ENCODE measurements at places on chromosomes 12 and 14. TPM values are rescaled to one million over a fixed set of nuclear protein-coding genes. Genes with fewer than 3 reads are reported as not detected.

DNA sequence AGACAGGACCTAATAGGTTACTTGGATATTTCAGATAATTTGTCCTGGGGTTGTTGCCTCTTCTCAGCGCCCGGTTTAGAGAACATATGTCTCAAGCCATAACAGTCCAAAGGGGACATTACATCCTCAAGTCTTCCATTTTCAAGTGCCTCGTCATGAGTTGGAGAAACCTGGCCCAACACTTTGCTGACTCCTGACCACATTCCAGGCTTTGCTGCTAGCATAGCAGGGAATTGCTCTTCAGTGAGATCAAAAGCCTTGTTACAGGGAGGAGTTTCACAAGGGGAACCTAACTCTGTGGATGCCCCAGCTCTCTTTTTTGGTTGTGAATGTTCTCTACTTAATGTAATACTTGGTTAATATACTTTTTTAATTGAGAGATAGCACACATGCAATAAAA lies 8.2 kb upstream of the MMP19 start:
- no peak for DNase-seq

- DNase-seq, result no peak
Observed at GRCh38 chr12:53222170-53222721, 9.8 kb downstream of the RARG start.

- DNase-seq, result no peak
Observed at GRCh38 chr14:87601036-87601435, 391.9 kb downstream of the GALC start.

The KRT1 gene
- total RNA-seq, result 0.44 TPM

All from spinal cord (tissue), 10 donors.